ENCODE measurements at places on chromosomes 6 and 20.

- no peak for DNase-seq
Measured at GRCh38 chr20:58899512-58899911, 47.0 kb downstream of the GNAS start.

DNA sequence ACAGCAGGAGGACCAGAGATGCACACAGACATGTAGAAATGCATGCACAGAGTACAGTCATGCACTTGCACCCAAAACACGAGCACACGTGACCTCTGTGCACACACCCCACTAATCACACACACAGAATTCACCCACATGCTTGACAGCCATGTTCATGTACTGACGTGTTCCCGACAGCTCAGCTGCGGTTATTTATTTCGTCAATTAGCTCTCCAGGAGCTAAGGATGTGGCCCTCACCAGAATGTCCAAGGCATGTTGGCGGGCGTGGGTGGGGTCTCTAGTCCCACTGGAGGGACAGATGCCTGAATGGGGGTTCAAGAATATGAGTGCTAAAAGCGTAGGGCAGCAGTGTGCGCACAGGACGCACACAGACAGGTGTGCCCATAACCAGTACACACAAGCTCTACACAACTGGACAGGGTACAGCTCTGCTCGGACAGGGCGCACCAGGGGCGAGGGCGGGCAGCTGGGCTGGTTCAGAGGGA lies 571 bp upstream of the PRPF6 start:
- peak; percentile 77 for DNase-seq

GRCh38 chr6:14660806-14661579 lies 543.4 kb downstream of the CD83 start:
- no peak for DNase-seq

DNA sequence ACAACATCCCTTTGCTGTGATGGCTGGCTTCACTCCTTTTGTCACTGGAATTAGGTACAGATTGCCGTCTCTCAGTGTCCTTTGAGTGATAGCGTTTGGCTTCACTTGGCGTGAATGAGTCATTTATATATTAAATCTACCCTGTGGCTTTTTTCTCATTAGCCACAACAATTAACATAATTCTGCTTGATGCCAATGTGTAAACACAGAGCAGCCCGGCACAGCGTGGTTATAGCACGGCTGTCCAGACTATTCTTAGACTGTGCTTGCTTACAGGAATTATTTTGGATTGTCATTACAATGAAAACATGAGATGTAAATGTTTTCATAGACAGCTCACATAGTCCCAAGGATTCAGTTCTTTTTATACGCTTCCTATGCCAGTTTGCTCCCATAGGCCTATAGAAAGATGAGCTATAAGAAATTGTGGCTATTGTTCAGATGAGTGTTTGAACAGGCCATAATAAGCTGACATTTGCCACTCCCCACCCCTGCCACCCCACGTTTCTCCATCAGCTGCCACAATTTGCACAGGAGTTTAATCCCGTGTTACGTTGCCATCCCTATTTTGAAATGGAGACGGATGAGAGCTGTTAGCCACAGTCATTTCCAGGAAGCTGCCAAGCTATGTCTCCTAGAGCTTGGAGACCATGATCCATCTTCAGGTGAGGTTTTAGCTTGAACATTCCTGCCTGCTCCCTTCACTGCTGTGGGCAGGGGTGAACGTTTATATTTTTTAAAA lies 65.9 kb downstream of the PPP1R14C start:
- DNase-seq, result peak; percentile 63

DNA sequence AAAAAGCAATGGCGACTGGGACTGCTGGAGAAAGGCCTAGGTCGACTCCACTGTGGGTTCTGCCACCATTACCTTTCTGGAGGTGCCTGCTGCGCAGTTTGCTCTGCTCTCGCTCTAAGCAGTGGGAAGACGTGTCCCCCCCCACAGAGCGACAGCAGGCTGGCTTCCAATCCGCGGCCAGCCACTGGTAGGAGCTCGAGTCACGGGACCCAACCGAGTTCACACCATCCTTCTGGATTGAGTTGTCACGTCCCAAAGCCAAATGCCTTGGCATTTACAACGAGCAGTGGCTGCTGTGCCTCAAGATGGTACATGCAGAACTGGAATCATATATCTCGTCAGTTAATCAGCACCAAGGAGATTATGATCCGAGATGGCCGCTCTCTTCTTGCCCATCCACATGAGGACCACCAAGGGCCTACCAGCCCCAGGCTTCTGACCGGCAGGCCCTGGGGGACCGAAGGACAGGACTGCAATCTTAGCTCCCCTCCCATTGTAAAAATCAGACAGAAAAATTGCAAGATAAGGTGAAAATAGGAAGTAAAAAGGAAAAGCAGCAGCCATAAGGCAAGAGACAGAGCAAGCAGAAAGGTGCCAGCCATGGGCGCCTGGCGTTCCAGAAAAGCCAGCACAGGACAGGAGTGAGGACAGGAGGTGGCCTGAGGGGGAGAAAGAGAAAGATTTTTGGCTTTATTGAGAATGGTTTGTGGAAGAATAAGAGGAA lies 74.4 kb downstream of the TRAM2 start:
- peak; percentile 21 for DNase-seq

DNA sequence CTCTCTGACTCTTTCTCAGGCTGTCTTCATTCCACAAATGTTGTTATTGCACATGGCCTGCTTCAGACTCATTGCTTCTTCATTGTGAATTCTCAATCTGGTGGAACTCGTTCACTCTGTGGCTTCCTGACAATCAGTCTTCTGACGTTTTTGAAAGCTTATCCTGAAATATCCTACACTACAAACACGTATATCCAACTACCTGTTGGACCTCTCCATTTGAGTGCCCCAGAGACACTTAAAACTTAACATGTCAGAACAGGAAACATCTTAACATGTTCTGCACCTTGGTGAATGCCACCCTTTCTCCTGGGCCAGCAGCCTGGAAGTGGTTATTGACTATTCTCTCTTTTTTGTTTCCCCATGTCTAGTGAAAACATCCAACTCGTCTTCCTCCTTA lies 50.8 kb downstream of the AIG1 start:
- no peak for DNase-seq
